IgD-negative memory B cell (primary cell): ENCODE measurements at places on chromosomes 2 and 18. TPM values are rescaled to one million over a fixed set of nuclear protein-coding genes. Genes with fewer than 3 reads are reported as not detected.

The FAHD2B gene
- 13.6 TPM for polyA plus RNA-seq

The C1GALT1C1L gene
- not detected for polyA plus RNA-seq

The CCDC74B gene
- polyA plus RNA-seq = not detected

The PAX8 gene
- 0.85 TPM for polyA plus RNA-seq

The IGFBP5 gene
- not detected for polyA plus RNA-seq

The HMSD gene
- not detected for polyA plus RNA-seq

The CREG2 gene
- 0.06 TPM for polyA plus RNA-seq
